ENCODE measurements at places on chromosomes 7 and 10.
A peak's percentile ranks its signal among the peaks of the same experiment; 100 is the strongest.

GRCh38 chr7:148914208-148914777 lies 30.2 kb upstream of the EZH2 start:
- no peak for DNase-seq

DNA sequence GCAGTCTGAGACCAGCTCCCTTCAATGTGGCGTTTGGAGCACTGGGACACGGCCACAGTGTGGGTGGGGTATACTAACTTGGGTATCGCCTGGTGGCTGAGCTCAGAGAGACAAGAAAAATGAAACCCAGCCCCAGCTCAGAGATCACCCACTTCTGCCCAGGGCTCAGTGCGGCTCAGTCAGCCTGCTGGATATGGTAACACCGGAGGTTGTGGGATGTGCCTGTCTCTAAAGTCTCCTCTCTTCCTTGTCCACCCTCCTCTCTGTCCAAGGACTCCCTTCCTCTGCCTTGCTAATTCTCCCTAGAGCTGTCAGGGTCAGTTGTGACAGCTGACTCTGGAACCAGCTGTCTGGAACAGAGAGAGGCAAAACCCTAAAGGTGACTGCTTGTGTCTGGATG lies 149.1 kb downstream of the PTPN20 start:
- no peak for DNase-seq

- DNase-seq = no peak
These were observed 237.2 kb downstream of the GLI3 start for GRCh38 chr7:41999736-42000283.

DNA sequence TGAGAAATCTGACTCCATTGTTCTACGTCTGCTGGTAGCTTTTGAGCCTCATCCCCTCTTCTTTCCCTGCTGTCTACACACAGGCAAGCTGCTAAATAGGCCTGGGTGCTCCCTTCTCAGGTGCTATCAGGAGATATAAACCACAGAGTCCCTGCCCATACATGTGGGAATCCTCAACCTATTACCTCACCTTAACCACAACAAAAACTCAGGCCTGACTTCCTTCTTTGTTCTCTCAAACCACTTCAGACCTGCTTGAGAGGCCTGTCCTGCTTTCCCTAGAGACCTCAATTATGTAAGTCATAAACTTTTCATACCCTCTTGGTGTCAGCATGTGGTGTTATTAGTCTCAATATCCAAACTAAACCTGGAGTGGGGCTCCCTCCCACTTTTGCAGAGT lies 75.0 kb upstream of the MAGI2 start:
- DNase-seq = no peak

DNA sequence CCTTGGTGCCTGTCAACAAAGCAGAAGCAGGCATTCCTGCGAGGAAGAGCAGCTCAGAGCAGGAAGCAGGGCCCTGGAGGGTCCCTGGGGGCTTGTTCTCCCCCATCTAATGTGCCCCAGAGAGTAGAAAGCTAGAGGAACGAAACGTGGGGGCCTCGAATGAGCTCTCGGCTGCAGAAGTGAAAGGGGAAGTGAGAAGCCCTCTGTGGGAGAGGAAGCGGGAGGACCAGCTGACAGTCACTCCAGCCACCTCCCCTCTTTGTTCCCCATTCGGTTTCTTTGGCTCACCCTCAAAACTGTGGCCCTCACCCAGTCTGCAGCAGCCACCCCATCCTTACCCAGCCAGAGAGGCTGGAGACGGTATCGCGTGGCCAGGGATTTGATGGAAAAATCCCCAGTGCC lies 25.0 kb downstream of the C10orf105 start:
- no peak for DNase-seq

- DNase-seq = no peak
These were observed 544.2 kb upstream of the GALNT17 start for GRCh38 chr7:70587739-70588138.

DNA sequence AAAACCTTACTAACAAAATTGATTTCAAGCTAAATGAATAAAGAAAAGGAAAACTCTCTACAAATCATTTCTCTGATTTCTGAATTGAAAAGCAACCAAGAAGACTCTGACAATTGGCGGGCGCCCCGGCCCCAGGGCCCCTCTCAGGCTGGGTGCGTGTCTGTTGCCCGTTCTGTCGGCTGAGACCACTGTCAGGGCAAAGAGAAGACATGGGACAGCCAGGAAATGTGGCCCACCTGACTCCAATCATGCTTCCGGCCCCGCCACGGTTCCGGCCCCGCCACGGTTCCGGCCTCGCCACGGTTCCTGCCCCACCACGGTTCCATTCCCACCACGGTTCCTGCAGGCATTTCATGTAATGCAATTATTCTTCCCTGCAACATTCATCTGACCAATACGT lies 115.9 kb downstream of the PTPRN2 start:
- no peak for DNase-seq

DNA sequence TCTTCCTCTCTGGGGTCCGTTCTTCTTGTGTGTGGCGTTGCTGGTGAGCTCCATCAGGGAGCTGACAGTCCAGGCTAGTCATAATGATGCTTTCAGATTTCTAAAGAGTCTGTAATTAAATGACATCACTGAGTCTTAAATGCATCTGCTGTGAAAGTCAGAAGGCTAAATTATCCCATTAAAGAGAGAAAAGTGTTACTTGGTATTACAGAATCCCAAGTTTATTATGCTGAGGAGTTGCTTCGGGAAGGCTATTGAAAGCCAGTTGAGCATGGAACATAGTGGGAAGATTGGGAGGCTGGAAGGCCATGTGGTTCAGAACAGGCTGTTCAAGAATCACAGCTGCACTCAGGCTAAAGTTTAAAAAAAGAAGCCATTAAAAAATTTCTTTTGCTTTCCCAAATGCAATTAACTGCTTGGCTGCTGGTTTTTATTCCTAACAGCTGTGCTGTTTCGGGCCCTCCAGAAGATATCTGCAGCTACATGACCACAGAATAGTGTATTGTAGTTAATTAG lies 342.6 kb upstream of the LRGUK start:
- no peak for DNase-seq

GRCh38 chr10:131815266-131816156 lies 85.3 kb upstream of the PPP2R2D start:
- no peak for DNase-seq

- no peak for DNase-seq
These were observed 106.7 kb downstream of the EBF3 start for GRCh38 chr10:129857242-129857960.

GRCh38 chr10:44827431-44828006 lies 83.6 kb upstream of the TMEM72 start:
- DNase-seq = no peak

- DNase-seq = no peak
These were observed 1035.3 kb downstream of the NRG3 start for GRCh38 chr10:82910301-82910700.

DNA sequence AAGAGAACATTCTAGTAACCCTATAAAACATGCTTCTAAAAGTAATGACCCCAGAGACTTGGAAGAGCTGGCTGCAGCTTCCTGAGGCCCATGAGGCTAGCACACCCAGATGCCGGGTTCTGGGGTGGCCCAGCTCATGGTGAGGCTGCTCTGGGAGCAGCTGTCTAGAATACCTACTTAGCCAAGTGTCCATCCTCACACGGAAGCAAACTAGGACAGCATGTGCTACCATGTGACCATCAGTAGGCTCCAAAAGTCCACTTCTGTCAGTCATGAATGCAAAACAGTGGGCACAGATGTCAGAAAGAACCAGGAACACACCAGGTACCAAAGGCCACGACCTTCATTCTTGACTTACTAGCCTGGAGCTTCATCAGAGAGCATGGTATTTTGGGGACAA lies 32.4 kb downstream of the CTBP2 start:
- no peak for DNase-seq

GRCh38 chr7:94591176-94591575 lies 64.8 kb downstream of the SGCE start:
- DNase-seq = no peak

DNA sequence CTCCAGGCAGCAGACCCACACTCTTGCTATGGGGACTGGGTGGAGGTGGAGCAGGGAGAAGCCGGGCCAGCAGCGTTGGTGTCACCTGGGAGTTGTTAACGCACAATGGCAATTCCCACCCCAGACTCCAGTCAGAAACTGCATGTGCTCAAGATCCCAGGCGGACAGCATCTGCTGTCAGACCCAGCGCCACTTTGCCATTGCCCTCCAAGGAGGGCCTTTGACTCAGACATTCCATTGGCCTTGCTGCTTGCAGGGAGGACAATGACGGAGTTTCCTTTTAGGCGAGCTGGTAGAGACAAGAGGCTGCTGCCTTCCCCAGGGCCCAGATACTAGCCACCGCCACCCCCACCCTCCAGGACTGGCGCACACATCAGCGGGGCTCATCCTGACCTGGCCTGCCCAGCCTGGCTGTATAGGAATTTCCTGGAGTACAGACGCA lies 34.5 kb downstream of the ZNF775 start:
- DNase-seq = no peak

GRCh38 chr7:147188467-147188866 lies 1071.9 kb downstream of the CNTNAP2 start:
- DNase-seq = no peak

GRCh38 chr7:66247380-66248078 lies 42.4 kb downstream of the TPST1 start:
- DNase-seq = no peak

DNA sequence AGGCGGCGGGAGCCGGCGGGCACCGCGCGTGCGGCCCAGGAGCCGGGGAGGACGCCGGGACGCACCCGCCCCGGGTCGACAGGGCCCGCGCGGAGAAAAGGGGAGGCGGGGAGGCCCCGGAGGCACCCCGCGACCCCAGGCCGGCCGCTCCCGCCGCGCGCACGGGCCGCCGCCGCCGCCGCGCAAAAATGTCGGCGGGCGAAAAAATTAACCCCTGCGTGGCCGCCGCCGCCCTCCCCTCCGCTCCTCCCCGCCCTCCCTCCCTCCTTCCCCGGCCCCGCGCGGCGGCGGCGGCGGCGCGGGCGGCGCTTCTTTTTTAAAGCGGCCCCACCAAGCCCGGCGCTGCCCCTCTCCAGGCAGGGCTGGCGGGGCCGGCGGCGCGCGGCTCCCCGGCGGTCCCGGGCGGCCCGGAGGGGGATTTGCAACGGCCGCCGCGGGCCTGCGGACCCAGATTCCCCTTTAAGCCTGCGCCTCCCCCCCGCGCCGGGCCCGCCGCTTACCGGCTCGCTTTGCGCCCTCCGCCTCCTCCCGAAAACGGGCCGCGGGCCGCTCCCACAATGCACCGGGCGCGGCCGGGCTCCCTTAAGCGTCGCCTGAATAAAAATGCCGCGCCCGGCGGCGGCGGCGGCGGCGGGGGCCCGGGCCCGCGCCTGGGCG lies 465 bp downstream of the SEPHS1 start:
- peak; percentile 60 for DNase-seq

GRCh38 chr7:110890101-110890500 lies 200.8 kb upstream of the LRRN3 start:
- DNase-seq = no peak

All from fibroblast of skin of left quadriceps (primary cell).